ENCODE measurements at places on chromosomes 2 and 18.

DNA sequence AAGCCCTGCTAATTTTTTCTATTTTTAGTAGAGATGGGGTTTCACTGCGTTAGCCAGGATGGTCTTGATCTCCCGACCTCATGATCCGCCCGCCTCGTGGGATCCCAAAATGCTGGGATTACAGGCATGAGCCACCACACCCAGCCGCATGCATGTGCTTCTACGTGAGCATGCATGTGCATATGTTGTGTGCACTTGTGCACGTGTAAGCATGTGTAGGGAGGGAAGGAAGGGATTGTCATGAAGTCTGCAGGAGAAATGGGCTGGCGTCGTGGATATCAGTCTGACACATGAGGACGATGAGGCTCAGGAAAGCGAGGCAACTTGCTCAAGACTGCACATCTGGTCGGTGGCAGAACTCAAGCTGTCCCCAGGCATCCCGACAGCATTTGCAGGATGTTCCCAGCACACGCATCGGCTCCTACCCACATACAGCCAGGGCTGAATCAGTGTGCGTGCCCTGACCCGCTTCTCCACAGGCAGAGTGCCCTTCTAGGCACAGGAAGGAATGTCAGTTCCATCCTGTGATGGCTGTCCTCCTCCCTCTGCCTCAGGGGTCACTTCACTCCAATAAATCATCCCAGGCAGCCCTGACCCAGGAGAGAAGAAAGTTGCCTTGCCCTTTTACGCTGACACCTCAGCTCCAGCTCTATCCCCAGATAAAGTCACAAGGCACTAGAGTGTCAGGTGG, 49.9 kb upstream of the SLC14A2 start:
- DNase-seq = no peak

DNA sequence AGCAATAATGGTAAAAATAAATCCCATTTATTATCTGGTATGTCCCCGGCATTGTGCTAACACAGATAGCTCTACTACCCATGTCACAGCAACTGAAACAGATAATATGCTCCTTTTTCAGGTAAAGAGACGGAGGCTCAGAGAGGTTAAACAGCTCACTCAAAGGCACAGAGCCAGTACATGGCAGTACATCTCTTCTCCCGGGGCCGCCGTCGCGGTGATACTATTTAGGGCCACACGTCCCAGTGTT, 693 bp upstream of the PDK1 start:
- DNase-seq = no peak

- no peak for DNase-seq
Measured at GRCh38 chr2:130825966-130826253, 10.8 kb upstream of the ARHGEF4 start.

GRCh38 chr2:143296089-143296488, 166.9 kb downstream of the ARHGAP15 start:
- no peak for DNase-seq

DNA sequence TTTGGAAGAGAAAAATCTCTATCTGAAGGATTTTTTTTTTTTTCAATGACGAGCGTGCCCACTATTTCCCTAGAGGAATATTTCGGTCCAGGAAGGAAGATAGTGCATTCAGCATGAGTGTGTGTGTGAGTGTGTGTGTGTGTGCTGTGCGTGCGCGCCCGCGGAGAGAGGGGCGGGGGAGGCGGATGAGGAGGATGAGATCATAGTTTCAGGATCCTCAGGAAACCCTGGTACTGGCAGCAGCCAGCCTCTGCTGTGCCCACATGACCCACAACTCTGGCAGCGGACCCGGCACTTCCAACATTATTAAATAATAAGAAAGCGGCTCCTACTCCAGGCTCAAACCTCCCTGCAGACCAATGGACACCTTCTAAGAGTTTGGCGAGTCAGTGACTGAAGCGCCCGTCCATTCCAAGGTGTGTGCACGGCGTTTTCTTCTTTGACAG, 217.0 kb upstream of the DTNA start:
- DNase-seq = no peak

GRCh38 chr2:216752855-216753505, 57.6 kb upstream of the IGFBP5 start:
- DNase-seq = no peak

DNA sequence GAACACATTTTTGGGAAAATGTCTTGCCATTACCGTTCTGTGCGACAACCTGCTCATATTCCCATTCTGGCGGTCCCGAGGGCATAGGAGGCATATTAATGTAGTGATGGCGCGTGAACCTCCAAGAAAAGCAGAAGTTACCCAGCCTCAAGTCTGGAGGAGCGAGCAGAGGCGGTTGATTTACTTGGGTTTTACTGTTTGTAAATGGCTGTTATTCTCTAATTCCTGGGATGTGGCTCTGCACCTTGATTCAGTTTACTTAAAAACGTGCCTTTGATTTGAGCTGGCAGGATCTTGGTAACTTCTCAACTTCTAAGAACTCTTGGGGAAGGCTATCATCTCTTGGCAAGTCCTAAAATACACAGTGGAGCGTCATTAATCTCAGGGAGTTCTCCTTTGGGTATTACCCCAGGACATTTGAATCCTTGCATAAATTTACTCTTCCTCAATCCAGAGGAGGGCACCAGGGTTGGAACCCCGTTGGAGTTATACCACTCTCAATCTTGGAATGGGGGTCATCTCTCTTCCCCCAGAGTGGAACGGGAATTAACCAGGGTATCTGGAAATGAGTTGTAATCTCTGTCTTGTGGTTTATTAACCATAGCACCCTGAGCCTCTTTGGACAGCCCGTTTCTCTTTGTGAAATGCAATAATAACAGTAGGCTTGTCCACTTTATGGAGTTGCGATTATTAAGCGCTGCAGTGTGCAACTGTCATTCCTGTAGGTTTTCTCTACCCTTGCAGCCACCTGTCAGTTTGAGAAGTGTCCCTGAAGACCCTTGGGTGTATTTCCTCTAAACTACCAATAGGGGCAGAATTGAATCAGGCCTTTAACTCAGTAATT, 2.1 kb downstream of the HK2 start:
- DNase-seq = no peak

GRCh38 chr2:187013058-187013457, 164.1 kb upstream of the ZSWIM2 start:
- DNase-seq = no peak

DNA sequence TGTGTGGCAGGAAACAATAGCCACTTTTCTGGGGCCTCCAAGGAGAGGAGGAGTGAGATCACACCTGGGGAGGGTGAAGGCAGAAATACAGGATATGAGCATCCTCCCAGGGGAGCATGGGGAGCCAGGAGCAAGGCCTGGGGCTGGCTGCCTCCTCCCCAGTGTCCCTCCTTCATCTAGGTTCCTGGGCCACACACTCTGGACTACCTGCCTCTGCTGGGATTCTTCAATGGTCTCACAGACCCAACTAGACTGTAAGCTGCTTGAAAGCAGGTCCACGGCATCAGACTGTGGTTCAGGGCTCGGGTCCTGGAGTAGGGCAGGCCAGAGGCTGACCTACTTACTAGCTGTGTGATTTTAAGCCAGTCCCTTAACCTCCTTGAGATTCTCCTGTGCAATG, 94.0 kb downstream of the MCFD2 start:
- no peak for DNase-seq

- no peak for DNase-seq
Measured at GRCh38 chr2:147099845-147100244, 745.0 kb upstream of the ACVR2A start.

GRCh38 chr2:152430876-152431275, 95.9 kb downstream of the FMNL2 start:
- no peak for DNase-seq

- DNase-seq = no peak
Measured at GRCh38 chr18:24632158-24632988, 171.9 kb downstream of the HRH4 start.

Measured in effector CD4-positive, alpha-beta T cell (primary cell).